ENCODE measurements at places on chromosomes 1 and 21. TPM values are rescaled to one million over a fixed set of nuclear protein-coding genes. Genes with fewer than 3 reads are reported as not detected.

SELP gene
- 1.3 TPM for total RNA-seq

DNA sequence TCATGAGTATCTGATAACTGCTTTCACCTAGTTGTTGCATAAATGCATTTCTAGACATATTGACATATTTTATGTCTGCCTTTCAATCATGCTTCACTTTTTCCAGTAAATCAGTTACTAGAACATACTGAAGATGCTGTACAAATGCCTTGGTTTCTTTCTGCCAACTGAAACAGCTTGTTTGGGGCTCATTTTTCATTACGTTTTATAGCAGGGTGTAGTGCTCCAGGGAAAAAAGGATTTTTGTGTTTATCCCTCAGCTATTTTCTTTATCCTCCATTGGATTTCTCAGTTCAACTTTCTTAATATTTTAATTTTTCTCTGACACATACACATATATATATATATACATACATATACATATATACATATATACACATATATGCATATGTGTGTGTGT lies 51.7 kb downstream of the IL23R start:
- H3K36me3 ChIP-seq: no peaks in the 10 kb centered on the region
- no peak for DNase-seq
- no peaks in the 10 kb centered on the region for H3K27me3 ChIP-seq
- no peak overlapping the region for H3K4me3 ChIP-seq
- no peak overlapping the region for H3K27ac ChIP-seq
- no peaks in the 10 kb centered on the region for H3K4me1 ChIP-seq

GRCh38 chr1:47997289-47998200 lies at the start of gene TRABD2B:
Gene TRABD2B (minus strand): TSS chr1:47997385.
- no peak within 1 kb of the TSS for H3K27ac ChIP-seq
- peaks cover 35% of the 10 kb centered on the region for H3K27me3 ChIP-seq
- H3K36me3 ChIP-seq: no peaks in the 10 kb centered on the region

DNA sequence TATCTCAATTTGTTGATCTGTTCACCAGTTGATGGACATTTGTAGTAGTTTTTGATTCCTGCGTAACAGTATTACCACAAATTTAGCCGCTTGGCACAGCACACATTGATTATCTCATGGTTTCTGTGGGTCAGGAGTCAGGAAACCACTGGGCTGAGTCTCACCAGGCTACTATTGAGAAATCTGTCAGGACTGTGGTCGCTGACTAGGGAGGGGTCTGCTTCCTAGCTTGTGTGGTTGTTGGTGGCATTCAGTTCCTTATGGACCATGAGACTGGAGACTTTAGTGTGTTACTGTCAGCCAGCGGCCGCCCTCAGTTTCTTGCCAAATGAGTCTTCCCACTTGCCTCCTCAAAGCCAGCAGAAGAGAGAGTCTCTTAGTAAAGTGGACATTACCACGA lies 9.8 kb downstream of the PEX14 start:
- no peaks in the 10 kb centered on the region for H3K4me1 ChIP-seq
- H3K27ac ChIP-seq: no peak overlapping the region
- H3K4me3 ChIP-seq: no peak overlapping the region
- DNase-seq: no peak
- no peaks in the 10 kb centered on the region for H3K27me3 ChIP-seq

DNA sequence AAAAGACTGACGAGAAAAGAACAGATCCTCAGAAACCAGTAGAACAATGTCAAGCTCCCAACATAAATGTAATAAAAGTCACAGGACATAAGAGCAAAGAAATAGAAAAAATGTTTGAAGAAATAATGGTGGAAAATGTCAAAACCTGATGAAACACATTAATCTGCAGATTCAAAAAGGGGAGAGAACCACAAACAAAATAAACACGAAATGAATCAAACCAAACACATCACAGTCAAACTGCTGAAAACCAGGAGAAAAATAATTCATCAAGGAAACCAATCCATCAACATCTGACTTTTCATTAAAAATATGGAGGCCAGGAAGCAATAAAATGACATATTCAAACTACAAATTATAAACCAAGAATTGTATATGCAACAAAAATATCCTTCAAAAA lies 31.9 kb downstream of the TRIM33 start:
- H3K4me3 ChIP-seq: no peak overlapping the region
- no peak for DNase-seq
- no peaks in the 10 kb centered on the region for H3K27me3 ChIP-seq
- peaks cover 2% of the 10 kb centered on the region for H3K4me1 ChIP-seq

DNA sequence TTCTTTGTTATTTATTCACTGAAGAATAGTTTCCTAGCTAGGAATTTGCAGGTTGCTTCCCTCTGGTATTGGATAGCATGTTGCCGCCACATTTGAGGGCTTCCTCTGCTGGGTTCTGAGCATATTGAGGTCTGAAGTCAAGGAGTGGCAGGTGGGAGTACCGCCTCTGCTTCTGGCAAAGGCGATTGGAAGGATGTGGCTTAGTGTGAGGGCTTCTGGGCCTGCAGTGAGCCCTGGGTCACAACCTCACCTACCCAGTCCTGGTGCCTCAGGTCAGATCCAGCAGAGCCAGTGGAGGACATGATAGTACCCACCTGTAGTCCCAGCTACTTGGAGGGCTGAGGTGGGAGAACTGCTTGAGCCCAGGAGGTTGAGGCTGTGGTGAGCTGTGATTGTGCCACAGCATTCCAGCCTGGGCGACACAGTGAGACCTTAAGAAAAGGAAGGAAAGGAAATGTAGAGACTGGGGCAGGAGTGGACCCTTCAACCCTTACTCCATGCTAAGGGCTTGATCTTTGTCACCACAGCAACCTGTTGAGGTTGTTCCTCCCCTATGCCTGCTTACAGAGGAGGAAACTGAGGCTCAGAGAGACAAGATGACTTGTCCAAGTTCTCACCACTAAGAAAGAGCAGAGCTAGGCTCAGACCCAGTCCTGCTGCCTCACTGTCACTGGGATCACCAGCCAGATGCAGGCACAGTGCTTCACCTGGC lies 22.8 kb downstream of the A3GALT2 start:
- H3K4me1 ChIP-seq: no peaks in the 10 kb centered on the region
- no peak for DNase-seq
- H3K4me3 ChIP-seq: no peak overlapping the region

- no peaks in the 10 kb centered on the region for H3K27me3 ChIP-seq
- no peak overlapping the region for H3K4me3 ChIP-seq
- DNase-seq: no peak
- H3K4me1 ChIP-seq: no peaks in the 10 kb centered on the region
- H3K36me3 ChIP-seq: no peaks in the 10 kb centered on the region
Measured at GRCh38 chr1:209302779-209303568, 280.5 kb upstream of the CAMK1G start.

DNA sequence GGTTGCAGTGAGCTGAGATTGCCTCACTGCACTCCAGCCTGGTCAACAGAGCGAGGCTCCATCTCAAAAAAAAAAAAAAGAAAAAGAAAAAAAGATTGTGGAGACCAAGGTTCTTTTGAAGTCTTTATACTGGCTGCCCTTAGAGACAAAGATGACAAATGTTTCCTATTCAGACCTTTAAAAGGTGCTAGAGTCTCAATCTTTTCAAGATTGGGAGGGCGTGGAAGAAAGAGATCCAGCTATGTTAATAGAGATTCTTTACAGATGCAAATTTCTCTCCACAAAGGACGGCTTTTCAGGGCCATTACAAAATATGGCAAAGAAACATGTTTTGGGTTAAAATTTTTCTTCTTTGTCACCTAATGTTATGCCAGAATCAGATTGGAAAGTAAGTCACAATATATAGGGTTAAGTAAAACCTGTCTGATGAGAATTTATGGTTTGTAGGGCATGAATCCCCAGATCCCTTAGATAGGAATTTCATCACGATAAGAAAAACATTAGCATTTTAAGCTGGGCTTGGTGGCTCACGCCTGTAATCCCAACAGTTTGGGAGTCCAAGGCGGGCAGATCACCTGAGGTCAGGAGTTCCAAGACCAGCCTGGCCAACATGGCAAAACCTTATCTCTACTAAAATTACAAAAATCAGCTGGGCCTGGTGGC lies 13.0 kb upstream of the MORC3 start:
- no peak for DNase-seq
- no peak overlapping the region for H3K4me3 ChIP-seq
- no peaks in the 10 kb centered on the region for H3K4me1 ChIP-seq
- H3K27me3 ChIP-seq: no peaks in the 10 kb centered on the region

- no peaks in the 10 kb centered on the region for H3K36me3 ChIP-seq
- H3K4me3 ChIP-seq: no peak overlapping the region
- no peak for DNase-seq
- H3K27ac ChIP-seq: no peak overlapping the region
- no peaks in the 10 kb centered on the region for H3K4me1 ChIP-seq
Measured at GRCh38 chr1:164885311-164885710, 326.3 kb downstream of the PBX1 start.

DNA sequence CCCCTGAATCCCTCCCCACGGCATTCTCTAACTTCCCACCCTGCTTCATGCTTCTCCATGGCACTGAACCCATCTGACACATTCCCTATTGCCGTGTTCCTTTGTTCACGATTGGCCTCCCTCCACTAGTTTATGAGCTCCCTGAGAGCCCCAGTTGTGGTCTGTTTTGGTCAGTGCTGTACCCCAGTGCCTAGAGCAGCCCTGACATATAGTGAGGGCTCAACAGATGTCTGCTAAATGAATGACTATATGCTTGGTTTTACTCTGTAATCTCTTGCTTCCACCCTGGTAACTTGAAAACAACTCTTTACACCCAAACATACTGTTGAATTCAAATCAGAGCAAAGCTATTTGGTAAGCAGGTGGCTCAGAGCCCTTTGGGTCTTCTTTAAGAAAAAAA lies 171.1 kb upstream of the EDN2 start:
- H3K36me3 ChIP-seq: no peaks in the 10 kb centered on the region
- H3K27me3 ChIP-seq: no peaks in the 10 kb centered on the region
- H3K4me1 ChIP-seq: no peaks in the 10 kb centered on the region

- H3K36me3 ChIP-seq: peaks cover 5% of the 10 kb centered on the region
- H3K4me3 ChIP-seq: no peak overlapping the region
- no peak for DNase-seq
- no peaks in the 10 kb centered on the region for H3K27me3 ChIP-seq
- peaks cover under 1% of the 10 kb centered on the region for H3K4me1 ChIP-seq
- H3K27ac ChIP-seq: no peak overlapping the region
Measured at GRCh38 chr1:94909486-94909885, 17.4 kb downstream of the CNN3 start.

DNA sequence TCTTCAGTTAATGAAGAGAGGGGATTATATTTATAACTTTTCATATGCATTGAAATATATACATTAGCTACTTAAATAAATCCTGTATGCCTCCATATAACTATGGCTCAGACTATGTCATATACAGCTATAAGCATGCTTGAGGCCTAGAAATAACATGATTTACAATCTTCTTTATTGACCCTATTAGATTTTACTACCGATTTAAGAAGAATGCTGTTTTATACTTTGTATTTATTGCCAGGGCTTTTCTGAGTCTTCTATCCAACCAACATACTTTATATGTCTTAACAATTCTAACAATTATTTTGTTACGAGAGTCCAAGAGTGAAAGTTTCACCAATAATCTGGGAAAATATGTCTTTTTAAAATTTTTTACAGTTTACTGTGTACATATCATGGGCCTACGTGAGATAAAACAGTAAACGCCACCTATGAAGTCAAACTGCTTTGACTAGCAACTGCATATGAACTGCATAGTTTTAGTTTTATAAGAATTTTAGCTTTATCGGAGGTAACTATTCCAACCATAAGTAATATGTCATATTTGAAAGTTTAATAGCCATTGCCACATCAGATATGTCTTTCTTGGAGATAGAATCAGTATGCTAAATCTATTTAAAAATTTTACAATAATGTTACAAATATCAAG lies 861.0 kb downstream of the USP25 start:
- no peaks in the 10 kb centered on the region for H3K36me3 ChIP-seq
- H3K27me3 ChIP-seq: no peaks in the 10 kb centered on the region
- no peak overlapping the region for H3K27ac ChIP-seq
- H3K4me1 ChIP-seq: peaks cover 28% of the 10 kb centered on the region

DNA sequence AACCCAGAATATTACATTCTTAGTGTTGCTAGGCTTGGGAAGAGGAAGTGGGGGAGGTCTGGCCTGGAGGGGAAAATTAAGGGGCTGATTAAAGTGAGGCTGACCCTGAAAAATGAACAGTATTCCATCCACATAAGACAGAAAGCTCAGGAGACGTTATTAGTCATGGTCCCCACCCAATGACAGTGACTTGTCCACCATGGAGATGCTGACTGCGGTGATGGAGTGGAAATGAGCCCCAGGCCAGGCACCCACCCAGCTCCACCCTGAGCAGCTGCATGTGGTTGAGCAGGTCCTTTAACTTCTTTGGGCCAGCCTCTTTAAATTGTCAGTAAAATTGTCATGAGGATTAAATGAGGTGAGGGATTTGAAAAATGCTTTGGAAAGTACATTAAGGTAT lies 1.4 kb upstream of the SPRR4 start:
- DNase-seq: no peak
- H3K27me3 ChIP-seq: no peaks in the 10 kb centered on the region
- no peaks in the 10 kb centered on the region for H3K36me3 ChIP-seq
- no peaks in the 10 kb centered on the region for H3K4me1 ChIP-seq

GRCh38 chr1:165903672-165904071 lies 76.3 kb downstream of the UCK2 start:
- H3K27me3 ChIP-seq: no peaks in the 10 kb centered on the region
- H3K4me1 ChIP-seq: peaks cover 47% of the 10 kb centered on the region
- peak; percentile 86 for DNase-seq
- peak overlapping the region; percentile 78 for H3K27ac ChIP-seq
- H3K36me3 ChIP-seq: no peaks in the 10 kb centered on the region
- no peak overlapping the region for H3K4me3 ChIP-seq

DNA sequence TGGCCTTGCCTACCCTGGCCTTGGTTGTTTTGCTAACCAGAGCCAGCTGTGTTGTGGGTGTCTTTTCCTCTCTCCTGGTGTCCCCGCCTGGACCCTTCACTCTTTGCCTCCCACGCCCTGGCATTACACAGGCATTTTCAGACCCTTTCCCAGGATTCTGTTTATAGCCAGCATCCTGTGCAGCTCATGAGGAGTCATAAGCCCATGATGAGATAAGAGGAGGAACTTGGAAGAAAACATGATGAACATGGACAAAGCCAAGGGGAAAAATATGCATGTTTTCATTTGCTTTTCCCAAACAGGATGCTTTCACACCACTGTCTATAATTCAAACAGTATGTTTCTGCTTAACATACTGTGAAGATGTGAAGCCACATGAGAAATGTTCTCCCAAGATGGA lies 18.7 kb upstream of the WARS2 start:
- no peak overlapping the region for H3K4me3 ChIP-seq
- no peak overlapping the region for H3K27ac ChIP-seq
- no peaks in the 10 kb centered on the region for H3K27me3 ChIP-seq

GRCh38 chr1:89681045-89681729 lies 48.3 kb downstream of the LRRC8C start:
- no peak overlapping the region for H3K4me3 ChIP-seq
- no peak for DNase-seq
- H3K4me1 ChIP-seq: no peaks in the 10 kb centered on the region
- no peak overlapping the region for H3K27ac ChIP-seq
- no peaks in the 10 kb centered on the region for H3K27me3 ChIP-seq

- no peaks in the 10 kb centered on the region for H3K36me3 ChIP-seq
- peaks cover 8% of the 10 kb centered on the region for H3K4me1 ChIP-seq
- H3K27me3 ChIP-seq: no peaks in the 10 kb centered on the region
- no peak for DNase-seq
- no peak overlapping the region for H3K27ac ChIP-seq
- H3K4me3 ChIP-seq: no peak overlapping the region
Measured at GRCh38 chr21:43362915-43363314, 64.0 kb downstream of the SIK1 start.
